ENCODE measurements at places on chromosomes 16 and 17.

- no peak for DNase-seq
These were observed 128.7 kb downstream of the XYLT1 start for GRCh38 chr16:17342031-17342430.

DNA sequence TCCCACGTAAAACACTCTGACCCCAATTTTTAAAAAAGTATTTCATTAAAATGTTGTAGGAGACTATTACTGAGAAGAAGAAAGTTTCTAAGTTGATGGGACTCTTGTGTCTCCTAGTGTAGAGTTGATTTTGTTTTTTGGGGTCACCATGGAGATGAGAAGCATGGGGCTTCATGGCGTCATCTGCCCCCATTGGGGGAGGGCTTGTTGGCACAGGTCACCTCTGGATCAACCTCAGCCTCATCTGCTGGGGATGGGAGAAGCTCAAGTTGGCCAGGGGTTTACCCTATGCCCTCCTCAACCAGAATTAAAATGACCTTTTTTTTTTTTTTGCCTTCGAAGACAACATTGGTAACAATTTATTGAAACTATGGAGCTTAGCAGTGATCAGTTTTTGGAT is 28.3 kb downstream of the MSI2 start:
- no peak for DNase-seq

- no peak for DNase-seq
These were observed 33.7 kb downstream of the GINS3 start for GRCh38 chr16:58425756-58426494.

DNA sequence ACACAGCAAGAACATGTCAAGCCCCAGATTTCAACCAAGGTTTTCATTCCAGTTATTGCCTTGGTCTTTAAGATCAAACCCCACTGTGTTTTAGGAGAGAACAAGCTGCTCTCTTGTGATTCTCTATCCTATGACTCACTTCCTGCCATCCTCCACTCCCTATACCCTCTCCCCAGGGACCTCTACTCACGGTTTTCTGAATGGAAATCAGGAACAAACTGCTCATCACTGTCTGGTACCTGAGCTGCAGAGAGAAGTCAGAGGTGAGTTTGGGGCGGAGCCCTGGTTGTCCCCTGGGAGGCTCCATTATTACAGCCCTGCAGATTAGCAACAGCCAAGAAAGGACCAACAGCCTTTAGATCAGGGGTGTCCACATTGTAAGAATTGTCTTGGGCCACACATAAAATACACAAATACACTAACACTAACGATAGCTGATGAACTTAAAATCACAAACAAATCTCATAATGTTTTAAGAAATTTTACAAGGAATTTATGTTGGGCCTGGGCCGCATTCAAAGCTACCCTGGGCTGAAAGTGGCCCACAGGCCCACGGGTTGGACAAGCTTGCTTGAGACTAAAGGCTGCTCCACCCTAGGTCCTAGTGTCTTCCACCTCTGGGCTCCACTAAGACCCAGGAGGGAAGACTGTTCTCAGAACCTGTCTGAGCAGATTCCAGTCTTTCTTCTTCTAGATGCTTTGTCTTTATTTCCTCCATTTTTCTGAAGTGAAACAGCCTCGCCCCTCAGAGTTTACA is 9.7 kb downstream of the ETV4 start:
- DNase-seq: no peak

- no peak for DNase-seq
These were observed 55.3 kb downstream of the PIGL start for GRCh38 chr17:16272111-16272840.

DNA sequence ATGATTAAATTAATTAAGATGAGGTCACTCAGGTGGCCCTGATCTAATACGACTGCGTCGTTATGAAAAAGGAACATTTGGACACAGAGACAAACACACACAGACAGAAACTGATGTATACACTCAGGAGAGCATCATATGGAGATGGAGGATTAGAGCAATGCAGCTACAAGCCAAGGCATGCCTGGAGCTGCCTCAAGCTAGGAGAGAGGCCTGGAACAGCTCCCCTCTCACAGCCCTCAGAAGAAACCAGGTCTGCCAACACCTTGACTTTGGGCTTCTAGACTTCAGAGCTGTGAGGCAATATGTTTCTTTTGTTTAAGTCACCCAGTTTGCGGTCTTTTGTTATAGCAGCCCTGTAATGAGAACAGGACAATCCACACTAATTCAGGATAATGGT is 318.9 kb downstream of the HS3ST3B1 start:
- no peak for DNase-seq

DNA sequence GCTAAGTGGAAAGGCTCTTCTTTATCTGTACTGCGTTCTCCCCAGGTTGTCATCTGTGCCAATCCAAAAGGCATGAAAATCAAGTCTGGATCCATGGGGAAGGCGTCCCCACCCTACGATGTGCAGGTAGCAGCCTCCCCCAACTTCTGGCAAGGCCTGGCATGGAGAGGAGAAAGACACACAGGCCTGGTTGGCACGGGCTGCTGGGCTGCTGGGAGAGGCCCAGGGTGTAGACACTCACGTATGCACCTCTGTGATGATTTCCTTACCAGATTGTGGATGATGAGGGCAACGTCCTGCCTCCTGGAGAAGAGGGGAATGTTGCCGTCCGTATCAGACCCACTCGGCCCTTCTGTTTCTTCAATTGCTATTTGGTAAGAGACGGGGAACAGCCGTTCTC is 20.4 kb upstream of the ACSM2A start:
- no peak for DNase-seq

DNA sequence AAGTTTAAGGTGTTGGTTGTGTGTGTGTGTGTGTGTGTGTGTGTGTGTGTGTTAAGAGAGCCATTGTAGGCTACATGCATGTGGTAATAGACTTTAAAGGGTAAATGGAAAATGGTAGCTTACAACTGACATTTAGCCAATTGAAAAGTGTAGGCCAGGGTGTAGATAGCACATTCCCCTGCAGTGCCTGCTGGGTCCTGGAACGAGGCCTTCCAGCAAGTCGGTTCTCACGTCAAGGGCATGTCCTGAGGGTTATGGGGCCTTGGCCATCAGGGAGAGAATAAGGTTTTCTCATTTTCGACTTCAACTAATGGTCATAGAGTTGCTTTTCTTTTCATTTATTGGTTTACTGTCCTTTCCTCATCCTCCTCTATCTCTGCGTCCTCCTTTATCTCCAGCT is 65.1 kb downstream of the RPTOR start:
- no peak for DNase-seq

- no peak for DNase-seq
These were observed 74.1 kb downstream of the ASIC2 start for GRCh38 chr17:33218698-33219601.

DNA sequence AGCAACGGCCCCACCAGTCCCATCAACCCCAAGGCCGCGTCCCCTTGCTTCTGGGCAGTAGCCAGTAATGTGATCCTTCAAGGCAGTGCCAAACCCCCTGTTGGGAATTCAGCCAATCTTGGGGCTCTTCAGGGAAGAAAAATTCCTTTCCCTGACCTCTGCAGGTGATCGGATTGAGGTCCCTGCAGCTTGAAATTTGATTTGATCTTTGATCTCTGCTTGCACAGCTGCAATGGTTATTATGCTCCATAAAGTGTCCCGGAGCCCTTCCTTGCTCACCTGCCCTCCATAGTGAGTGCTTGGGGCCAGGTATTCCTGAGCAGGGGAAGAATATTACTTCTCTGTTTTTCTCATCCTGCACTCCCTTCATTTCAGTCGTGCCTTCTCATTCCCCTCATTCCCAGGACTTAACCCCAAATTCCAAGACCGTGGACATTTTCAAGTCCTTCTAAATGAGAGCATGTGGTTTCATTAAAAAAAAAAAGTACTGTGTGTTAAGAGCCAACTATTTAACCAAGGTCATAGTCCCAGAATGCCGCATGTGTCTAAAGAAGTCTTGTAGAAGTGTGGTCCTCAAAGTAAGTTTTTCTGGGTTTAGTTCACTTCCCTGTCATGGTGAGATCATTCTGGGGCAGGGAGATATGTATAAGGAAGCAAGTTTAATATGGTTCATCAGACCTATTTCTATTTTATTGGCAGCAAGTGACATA is 56.3 kb downstream of the SOX9 start:
- no peak for DNase-seq

DNA sequence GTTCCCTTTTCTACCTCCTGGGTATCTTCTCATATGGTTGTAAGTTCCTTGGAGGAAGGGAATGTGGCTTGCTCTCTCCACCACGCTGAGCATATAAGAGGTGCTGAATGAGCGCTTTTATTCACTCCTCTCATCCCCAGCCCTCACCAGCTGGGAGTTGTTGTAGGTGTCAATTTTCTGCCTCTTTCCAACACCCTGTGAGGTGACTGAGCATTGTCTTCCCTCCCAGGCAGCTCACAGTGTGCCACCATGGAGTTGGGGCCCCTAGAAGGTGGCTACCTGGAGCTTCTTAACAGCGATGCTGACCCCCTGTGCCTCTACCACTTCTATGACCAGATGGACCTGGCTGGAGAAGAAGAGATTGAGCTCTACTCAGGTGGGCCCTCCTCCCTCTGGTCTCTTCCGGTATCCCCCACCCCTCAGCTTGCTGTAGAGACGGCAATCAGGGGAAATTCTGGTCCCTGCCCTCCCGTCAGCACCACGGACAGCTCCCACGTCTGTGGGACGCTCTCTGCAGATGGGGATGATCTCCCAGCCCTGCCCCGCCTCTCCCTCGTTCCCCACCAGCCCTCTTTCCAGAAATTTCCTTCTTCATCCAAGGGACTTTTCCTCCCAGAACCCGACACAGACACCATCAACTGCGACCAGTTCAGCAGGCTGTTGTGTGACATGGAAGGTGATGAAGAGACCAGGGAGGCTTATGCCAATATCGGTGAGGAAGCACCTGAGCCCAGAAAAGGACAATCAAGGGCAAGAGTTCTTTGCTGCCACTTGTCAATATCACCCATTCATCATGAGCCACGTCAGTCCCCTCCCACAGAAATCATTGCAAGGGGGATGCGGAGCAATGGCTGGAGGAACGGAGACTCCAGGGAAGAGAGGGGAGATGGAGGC is 18.3 kb downstream of the CIITA start:
- DNase-seq: no peak

DNA sequence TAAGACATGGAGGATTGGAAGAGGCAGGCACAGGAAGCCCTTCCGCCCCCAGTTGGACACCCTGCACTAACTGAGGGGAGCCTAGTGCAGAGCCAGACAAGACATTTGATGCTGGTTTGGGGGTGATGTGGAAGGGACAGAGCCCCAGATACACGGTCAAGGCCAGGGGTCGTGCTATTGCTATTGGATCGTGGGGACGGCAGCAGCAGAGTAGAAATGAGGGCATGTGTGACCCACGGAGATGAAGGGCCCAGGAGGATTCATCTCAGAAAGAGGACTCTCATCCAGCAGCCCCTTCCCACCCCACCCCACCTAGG is 2.0 kb upstream of the VAMP2 start:
- no peak for DNase-seq

- no peak for DNase-seq
These were observed 13.4 kb downstream of the C17orf78 start for GRCh38 chr17:37389160-37389559.

DNA sequence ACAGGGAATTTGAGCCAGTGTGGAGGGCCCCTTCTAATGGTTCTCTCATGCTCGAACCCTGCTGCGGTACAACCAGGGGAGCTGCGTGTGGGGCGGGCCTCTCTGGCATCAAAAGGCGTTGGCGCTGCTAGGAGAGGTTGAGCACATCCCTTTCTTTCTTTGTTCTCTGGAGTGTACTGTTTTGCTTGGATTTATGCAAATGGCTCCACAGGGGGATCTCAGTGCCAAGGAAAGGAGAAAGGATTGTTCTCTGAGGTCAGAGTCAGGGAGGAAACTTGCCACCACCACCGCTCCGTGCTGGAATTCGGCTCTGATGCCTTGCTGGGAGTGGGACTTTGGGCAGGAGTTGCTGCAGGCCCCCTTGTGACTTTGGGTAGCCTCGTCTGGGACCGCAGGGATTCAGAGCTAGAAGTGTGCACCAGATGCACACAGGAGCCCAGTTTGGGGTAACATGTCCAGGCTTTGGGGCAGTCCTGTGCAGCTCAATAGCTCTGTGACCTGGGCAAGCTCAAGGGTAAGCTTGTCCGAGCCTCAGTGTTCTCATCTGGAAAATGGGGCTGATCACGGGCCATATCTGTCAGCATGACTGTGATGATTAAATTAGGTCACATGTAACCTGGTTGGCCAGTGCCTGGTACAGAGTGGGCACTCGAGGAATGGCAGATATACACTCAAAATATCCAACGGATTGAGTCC is 353.0 kb upstream of the EEF2KMT start:
- DNase-seq: no peak

- DNase-seq: no peak
These were observed 724 bp downstream of the MVP start for GRCh38 chr16:29820730-29821642.

DNA sequence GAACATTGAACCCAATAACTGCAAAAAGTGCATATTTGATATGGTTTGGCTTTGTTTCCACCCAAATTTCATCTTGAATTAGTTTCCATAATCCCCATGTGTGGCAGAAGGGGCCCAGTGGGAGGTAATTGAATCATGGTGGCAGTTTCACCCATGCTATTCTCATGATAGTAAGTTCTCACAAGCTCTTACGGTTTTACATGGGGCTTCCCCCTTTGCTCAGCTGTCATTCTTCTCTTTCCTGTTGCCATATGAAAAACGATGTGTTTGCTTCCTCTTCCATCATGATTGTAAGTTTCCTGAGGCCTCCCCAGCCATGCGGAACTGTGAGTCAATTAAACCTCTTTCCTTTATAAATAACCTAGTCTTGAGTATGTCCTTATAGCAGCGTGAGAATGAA is 127.6 kb downstream of the CHD9NB start:
- no peak for DNase-seq

DNA sequence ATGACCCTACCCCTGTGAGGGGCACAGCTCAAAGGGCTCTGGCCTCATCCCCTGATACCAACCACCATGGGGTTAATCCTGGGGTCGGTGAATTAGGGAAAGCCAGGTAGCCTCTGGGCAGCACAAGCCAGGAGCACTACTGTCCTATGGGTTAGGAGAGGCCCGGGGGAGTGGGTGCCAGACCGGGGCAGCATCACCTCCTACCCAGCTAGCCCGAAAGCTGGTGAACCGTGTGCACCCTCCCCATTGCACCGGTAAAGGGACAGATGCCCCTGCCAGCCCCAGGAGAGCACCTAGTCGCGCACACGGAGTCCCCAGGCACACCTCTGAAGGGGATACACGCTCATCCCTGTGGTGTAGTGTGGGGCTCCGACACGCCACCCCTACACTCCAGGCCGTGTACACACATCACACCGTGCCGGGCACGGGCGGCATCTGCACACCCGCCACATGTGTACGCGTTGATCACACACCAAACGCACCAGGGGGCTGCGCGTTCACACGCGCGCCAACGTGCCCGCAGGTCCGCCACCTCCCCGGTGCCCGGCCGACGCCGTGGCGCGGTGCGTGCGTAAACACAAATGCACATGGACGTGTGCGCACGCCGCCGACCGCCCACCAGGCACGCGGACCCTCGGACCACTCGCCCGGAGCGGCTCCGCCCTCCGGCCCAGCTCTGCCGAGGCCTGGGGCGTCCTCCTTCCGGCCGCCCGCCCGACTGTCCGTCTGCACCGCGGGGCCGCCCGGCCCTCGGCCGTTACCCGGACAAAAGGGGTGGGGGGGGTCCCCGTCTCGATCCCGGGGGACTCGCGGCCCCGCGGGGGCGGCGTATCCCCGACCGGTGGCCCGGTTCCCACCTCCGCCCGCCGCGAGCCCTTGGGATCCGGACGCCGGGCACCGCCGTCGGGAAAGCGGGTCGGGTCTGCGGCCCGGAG is 785 bp downstream of the UBALD1 start:
- DNase-seq: peak; percentile 12

GRCh38 chr17:45784741-45785479 is 790 bp downstream of the CRHR1 start:
- DNase-seq: peak; percentile 13
